ENCODE measurements at places on chromosomes 4 and X. TPM values are rescaled to one million over a fixed set of nuclear protein-coding genes. Genes with fewer than 3 reads are reported as not detected.

GRCh38 chrX:75582511-75582910 is 59.7 kb upstream of the ZDHHC15 start:
- no peak for DNase-seq

DNA sequence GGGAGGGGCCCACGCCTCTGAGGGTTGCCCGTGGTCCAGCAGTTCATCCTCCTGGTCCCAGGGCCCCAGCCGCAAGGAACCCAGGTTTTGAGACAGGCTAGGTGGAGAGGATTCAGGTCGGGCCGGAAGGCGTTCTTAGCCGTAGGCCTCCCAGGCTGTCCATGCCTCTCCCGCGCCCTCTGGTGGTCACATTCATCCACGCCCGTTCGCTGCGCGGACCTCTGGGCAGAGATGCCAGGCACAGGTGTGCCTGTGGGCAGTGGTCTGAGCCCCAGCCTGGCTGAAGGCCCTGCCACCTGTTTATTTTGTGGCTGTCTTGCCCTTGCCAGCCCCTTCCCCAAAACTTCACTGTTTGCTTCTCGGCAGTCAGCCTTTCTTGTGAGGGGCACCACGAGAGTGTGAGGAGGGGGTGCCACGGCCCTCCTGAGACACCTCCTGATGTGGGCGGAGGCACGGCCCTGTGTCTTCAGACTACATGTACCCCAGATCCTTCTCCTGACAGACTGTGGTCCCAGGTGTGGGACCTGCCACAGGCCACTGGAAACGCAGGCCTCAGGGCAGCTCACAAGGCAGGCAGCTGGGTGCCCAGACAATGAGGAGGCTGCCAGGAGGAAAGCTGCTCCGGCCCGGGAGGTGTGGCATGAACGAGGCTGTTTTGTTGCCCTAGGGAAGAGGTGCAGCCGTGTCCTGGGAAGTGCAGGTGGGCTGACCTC is 5.0 kb downstream of the UVSSA start:
- DNase-seq, result peak; percentile 56

DNA sequence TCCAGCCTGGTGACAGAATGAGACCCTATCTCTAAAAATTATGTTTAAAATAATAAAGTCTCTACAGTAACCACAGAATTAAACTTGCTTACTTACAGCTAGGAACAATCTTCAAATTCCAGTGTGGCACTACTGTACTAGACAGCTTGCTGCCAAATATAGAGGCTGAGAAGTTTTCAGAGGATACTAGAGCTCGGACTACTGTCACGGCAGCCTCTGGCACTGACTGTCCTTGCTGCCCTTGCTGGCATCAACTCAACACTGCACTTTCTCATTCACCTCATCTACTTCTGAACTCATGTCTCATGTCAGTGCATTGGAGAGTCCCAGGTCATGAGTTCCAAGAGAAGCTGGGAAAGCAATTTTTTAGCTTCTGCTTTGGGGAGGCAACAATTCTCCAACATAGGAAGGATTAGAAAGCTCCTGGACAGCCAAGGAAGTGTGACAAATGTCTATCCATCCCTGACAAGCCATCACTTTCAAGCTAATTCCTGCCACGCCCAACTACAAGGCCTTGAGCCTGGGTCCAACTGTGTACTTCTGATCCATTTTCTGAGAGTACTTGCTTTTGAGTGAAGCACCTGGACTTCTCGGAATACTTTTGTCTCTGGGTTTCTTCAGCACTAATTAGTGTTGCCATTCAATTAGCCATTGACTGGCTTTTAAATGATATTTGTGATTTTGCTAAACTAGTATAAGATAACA is 98.6 kb upstream of the NR3C2 start:
- no peak for DNase-seq

GRCh38 chrX:139297638-139298037 is 232.9 kb upstream of the F9 start:
- DNase-seq, result peak; percentile 80

Gene RBBP7
- total RNA-seq, result 112 TPM

Gene DGKK
- not detected for total RNA-seq

Gene NFXL1
- total RNA-seq, result 8.1 TPM

Gene TASL
- not detected for total RNA-seq

- DNase-seq, result peak; percentile 49
Observed at GRCh38 chr4:47167081-47168035, 136.0 kb downstream of the GABRB1 start.

Gene PLA2G12A
- 15.2 TPM for total RNA-seq

- no peak for DNase-seq
Observed at GRCh38 chrX:44889824-44890223, 16.8 kb downstream of the KDM6A start.

Gene MAGEC2
- not detected for total RNA-seq

DNA sequence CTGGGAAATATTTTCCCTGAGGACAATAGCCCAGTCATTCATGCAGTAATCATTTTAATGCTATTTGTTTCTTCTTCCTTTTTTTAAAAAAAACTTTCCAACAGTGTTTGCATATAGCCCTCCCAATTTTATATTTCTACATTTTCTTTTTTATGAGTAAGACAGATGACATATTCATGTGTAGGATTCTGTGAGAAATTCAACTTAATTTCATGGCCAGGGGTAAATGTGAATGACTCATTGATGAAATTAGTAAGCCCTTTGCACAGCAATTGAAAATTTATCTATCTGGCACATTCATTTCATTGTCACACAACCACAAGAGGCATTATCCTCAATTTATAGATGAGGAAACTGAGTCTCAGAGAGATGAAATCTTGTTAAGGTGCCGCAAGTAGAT is 13.7 kb upstream of the SMIM20 start:
- DNase-seq, result peak; percentile 20

Gene TLR6
- total RNA-seq, result 2.9 TPM

DNA sequence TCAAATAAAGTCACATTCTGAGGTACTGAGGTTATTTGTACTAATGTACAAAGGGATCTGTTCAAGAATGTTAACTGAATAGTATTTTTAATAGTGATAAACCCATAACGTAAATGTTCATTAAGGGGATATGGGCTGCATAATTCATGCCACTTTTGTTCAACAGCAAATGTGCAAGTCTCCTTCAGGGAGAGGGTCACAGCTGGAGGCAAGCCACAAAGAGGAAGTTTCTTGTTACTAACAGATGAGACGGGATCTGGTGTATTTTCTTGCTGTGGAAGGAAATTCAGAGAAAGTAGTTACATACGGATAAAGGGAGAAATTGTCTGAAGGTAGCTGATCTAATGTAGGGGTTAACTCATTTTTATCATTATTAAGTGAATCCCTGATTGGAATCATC is 10.0 kb downstream of the ZFP42 start:
- no peak for DNase-seq

Gene EMCN
- not detected for total RNA-seq

DNA sequence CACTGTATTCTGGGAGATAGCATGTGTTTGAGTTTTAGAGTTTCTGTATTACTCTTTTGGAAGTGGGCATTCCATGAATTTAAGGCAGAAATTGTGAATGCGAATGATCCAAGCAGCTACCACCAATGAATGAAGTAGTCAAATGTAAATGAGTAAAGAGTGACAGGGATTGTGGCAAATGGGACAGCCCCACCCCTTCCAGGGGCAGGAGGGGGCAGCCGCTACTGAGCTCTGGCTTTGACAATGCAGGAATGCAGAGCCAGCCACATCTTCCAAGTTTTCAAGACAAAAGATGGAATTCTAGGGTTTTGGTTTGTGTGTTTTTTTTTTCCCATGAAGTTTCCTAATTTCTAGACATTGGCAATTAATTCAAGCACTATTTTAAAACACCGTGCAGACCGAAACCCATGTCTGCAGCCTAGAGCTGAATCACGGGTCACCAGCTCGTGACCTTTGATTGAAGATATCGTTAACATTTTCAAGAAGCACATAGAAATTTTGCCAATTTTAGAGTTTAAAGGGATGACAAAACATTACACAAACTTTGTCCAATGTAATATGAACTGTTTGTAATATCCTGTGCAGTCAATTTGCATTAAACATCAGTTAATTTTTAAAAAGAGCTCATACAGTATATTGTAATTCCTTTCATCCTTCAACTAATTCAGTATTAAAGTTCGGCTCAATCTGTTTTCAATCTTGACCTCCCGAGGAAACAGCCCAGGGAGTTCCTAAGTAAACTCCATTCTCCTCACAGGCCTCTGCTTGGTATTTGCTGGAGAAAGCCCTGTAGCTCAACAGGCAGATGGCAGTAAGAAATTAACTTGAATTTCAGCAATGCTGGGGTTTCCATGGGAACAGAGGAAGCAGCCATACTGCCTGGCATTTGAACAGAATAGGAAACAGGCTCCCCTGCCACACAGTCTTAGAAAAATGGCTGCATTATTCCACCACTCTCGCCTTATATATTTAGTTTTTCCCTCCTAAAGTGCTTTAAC is 83.4 kb downstream of the UCHL1 start:
- DNase-seq, result peak; percentile 37

GRCh38 chr4:149997881-149998421 is 80.3 kb upstream of the DCLK2 start:
- peak; percentile 42 for DNase-seq

DNA sequence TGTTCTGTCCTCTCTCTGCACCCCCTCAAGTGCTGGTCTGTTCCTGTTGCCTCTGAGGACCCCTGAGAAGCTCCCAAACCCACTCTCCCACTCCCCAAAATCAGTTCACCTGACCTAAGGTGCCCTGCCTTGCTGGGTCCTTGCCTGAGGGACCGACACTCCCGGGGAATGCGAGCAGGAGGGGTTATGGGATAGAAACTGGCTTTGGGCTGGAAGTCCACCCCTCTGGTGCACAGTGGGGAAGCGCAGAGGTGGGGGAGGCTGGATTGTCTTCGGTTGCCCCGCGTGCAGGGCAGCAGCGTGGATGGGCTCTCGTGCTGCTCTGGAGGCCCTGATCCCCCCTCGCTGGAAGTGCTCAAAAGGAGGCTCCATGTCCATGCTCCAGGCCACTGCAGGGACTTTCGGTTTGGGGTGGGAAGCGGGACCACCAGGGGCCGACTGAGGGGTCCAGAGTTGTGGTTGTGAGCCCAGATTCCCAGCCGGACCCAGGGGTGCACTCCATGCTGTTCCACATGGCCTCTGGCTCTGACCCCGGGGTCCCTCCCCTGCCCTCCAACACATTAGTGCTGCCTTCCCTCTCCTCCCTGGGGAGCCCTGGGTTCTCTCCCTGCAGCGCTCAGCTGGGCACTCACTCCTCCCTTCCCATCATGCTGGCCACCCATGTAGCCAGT is 7.6 kb downstream of the SORCS2 start:
- DNase-seq, result no peak

- no peak for DNase-seq
Observed at GRCh38 chr4:154569028-154569427, 6.2 kb downstream of the FGB start.

Gene SPANXD
- not detected for total RNA-seq

Gene HSD17B13
- total RNA-seq, result not detected

DNA sequence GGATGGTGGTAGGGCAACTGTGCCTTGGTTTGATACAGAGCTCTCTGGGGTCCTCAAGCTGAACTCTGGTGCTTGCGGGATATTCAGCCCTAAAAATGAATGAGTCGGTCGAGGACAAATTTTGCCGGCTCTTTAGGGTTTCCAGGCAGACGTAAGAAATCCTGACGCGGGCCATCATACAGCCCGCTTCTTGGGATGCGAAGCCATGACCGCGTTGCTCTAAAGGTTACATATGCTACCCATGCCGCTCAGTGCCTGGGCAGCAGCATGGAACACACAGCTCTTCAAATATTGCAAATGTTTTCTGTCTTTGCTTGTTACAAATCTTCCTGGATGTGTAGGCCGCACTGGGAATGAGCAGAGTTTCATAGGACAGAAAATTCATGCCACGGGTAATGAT is 55.6 kb downstream of the NBDY start:
- DNase-seq, result no peak

DNA sequence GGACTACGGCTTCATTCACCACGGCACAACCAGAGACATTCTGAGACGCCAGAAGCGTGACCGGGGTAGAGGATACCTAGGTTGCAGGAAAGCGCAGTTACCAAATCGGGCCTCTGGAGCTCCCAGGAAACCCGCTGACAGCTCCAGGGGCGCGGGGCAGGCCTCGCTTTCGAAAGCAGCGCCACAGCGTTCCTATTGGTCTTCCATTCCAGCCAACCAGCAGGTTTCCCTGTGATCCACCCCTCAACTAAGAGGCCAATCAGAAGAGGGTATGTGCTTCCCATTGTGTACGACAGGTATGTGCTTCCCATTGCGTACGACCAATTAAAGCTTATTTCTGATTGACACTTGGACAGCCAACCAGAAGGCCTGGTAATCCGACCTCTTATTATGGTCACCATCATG is 14.9 kb downstream of the SNX12 start:
- no peak for DNase-seq

DNA sequence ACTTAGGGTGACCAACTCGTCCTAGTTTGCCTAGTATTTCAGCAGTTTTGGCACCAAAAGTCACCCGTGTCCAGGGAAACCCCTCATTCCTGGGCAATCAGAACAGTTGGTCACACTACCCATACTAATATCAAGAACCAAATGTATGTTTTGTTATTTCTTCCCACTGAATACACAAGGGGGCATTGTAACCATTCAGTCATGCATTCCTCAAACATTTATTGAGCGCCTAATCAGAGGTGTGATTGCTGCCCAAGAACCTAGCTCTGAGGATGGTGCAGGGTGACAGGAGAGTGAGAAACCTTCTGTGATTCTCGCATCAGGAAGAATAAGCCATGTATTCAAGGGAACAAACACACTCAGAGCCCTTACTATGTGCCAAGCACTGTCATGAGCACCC is 69.8 kb upstream of the RAI2 start:
- DNase-seq, result no peak

Gene DUSP21
- not detected for total RNA-seq

GRCh38 chr4:140781596-140781995 is 25.4 kb upstream of the TBC1D9 start:
- DNase-seq, result no peak

GRCh38 chr4:46844325-46844917 is 64.6 kb downstream of the COX7B2 start:
- DNase-seq, result peak; percentile 60

GRCh38 chr4:112521123-112522023 is 5.4 kb upstream of the NEUROG2 start:
- no peak for DNase-seq

- DNase-seq, result no peak
Observed at GRCh38 chr4:88078579-88078978, 71.1 kb downstream of the PKD2 start.

Gene INTU
- 4.0 TPM for total RNA-seq

DNA sequence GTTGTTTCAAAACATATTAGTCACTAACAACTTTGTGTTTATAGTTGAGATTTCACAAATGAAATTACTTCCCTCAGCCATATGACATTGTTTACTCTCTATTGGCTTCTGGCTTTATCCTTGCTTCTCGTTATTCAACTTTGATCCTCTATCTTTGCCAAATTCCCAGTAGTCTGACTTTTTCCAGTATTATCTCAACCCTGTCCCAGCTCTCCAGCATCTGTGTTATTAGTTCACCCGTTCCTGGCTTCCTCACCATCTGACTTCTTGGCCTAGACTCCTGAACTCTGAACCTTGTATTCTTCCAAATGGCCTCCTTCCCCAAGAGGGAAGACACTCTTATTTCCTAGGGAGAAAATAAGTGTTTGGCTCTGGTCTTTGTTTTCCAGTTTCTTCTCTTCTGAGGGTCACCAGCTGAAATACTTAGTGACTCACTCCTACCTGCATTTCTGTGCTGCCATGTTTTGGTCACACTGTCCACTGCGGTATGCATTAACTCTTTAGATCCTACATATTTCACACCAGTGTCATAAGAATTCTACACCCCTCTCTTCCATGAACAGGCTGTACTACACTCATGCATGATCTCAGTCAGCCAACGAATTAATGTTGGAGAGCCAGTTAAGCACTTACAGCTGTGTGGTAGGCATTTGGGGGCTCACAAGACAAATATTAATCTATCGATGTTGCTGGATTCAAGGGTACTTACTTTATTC is 17.0 kb upstream of the ARHGAP24 start:
- no peak for DNase-seq

GRCh38 chr4:153788051-153788412 is 851 bp downstream of the SFRP2 start:
- no peak for DNase-seq

Gene NEXMIF
- not detected for total RNA-seq
